ENCODE measurements at places on chromosomes 6 and 20. TPM values are rescaled to one million over a fixed set of nuclear protein-coding genes. Genes with fewer than 3 reads are reported as not detected.

Gene TFAP2A
- 0.32 TPM for total RNA-seq

Gene NRSN1
- 5.7 TPM for total RNA-seq

Gene ASCC3
- 49.6 TPM for total RNA-seq

Gene MARCKS
- 442 TPM for total RNA-seq

Gene ZSWIM3
- 7.9 TPM for total RNA-seq

Gene DOK5
- 30.8 TPM for total RNA-seq

Gene F13A1
- not detected for total RNA-seq

Gene LTA
- total RNA-seq = not detected

Gene ENPP3
- total RNA-seq = not detected

Gene CCN6
- not detected for total RNA-seq

Gene WFDC5
- not detected for total RNA-seq

Gene EYA4
- total RNA-seq = not detected

Gene CALHM4
- total RNA-seq = not detected

Gene SYNDIG1
- 10.4 TPM for total RNA-seq

Gene C6orf58
- total RNA-seq = not detected

Gene ZSCAN31
- 6.9 TPM for total RNA-seq

Gene HAO1
- not detected for total RNA-seq

Gene MCHR2
- total RNA-seq = not detected

Gene HLA-F
- total RNA-seq = 1.9 TPM

Gene NCR2
- not detected for total RNA-seq

Gene CFB
- total RNA-seq = not detected

Gene AGER
- 13.2 TPM for total RNA-seq

Gene TEAD3
- 50.0 TPM for total RNA-seq
